ENCODE measurements at places on chromosomes 1 and 21.

GRCh38 chr1:237975376-237975775 lies 84.7 kb upstream of the ZP4 start:
- no peak for DNase-seq

GRCh38 chr21:39120876-39121599 lies 62.2 kb downstream of the PSMG1 start:
- no peak for DNase-seq

DNA sequence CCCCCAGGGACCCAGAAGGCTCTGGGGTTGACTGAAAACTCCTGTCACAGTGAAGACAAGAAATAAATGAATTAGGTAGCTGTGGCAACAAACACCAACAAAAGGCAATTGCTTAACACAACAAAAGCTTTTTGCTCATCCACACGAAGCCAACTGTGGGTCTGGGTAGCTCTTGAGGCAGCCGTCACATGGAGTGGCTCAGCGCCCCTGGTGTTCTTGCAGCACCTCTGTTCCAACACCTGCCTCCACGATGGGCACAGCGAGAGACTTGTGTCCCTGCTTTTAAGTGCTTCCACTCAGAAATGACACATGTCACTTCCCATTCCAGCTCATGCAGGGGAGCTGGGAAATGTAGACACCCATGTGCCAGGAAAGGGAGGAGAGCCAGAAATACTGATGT lies 364.5 kb upstream of the DUSP10 start:
- DNase-seq: no peak

- DNase-seq: no peak
These were observed 968.1 kb upstream of the ADGRL4 start for GRCh38 chr1:79974659-79975058.

DNA sequence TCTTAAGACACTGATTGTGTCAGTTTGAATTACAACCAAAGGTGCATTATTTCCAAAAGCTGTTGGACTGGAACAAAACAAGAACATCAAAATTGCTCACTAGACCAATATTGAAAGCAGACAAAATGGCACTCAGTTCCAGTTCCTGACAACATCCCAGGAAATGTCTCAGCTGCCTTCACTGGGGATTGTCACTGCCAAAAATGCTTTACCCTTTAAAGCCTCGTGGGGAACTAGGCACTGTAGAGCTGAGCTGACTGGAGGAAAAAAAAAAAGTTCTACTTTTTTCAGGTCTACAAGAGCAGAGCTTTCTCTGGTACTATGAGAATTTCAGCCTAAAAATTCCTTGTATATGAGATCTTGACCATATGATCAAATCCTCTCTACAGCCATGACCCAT lies 21.9 kb downstream of the GPR52 start:
- DNase-seq: no peak

GRCh38 chr1:111731956-111732355 lies 7.2 kb downstream of the INKA2 start:
- no peak for DNase-seq

DNA sequence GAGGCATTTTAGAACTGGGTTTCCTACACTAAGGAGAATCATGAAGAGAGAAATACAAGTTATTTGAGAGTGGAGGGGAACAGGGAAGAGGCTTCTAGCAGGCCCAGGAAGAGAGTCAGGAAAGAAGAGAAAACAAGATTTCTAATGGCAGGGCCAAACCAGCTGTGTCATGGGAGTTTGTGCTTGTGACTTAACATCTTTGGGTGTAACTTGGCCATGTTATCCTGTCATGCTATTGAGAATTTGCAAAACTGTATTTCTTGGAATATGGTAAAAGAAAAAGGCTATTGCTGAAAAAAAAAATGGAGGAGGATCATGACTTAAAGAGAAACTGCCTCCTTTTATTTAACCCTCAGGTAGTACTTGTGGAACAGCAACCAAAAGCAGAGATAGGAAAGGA lies 47.4 kb upstream of the TNFSF18 start:
- no peak for DNase-seq

DNA sequence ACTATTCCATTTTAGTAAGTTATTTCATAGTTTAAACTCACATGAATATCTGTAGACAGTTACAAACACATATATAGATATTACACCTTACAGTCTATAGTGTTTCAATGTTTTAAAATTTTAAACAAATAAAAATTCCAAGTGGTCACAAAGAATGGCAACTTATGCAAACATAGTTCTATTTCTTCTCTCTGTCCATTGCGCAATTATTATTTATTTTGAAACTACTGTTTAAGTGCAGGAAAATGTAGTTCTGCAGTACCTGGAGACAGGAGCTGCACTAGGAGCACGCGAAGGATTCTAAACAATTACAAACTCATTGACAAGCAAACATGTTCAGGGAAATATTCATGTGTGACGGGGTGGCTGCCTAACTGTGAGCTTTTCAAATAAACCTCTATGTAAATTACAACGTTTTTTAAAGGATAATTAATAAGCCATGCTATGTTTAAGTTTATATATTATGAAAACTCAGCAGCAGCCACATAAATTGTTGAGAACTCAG lies 312.0 kb upstream of the DUSP10 start:
- no peak for DNase-seq

- no peak for DNase-seq
These were observed 75.0 kb downstream of the ATP6V1G3 start for GRCh38 chr1:198465201-198466144.

- no peak for DNase-seq
These were observed 53.9 kb downstream of the GALNT2 start for GRCh38 chr1:230120921-230121381.

DNA sequence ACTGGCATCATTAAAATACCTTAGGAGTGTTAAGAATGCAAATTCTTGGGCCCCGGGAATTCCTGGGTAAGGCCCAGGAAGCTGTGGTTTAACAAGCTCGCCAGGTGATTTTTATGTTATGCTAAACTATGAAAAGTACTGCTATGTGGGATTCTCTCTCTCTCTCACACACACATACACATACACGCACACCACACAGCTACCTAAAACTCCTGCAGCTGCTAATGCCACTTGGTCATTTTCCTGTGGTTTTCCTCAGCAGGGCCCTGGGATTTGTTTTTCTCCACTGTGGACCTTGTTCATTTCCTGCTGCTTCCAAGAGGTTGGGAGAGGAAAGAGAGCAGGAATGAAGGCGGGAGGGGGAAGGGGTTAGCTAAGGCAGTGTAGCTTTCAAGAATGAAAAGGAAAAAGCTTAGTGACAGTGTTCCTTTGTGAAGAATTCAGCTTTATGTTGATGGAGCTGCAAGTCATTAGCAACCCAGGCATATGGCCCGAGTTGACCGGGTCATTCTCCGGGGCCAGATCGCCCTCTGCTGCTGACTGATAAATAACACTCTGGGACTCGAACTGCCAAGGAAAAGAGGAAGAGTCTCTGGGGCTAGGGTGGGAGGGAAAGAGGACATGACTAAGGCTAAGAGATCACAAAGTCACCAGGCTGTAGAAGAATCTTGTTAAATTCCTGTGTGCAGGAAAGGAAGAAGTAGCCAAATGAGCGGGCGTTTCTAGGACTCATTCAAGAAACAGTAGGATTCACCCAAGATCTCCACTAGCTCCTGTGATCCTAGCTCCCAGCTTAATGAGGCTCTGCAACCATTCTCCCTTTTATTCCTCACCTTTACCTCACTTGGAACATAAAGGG lies 30.5 kb upstream of the LRIG2 start:
- peak; percentile 75 for DNase-seq
